ENCODE measurements at places on chromosomes 6 and 20. TPM values are rescaled to one million over a fixed set of nuclear protein-coding genes. Genes with fewer than 3 reads are reported as not detected.

The NOX3 gene
- total RNA-seq: not detected

GRCh38 chr6:16498957-16499356, 260.6 kb downstream of the GMPR start:
- no peak for DNase-seq

- no peak for DNase-seq
These were observed 26.5 kb downstream of the HIVEP2 start for GRCh38 chr6:142918339-142919042.

- peak; percentile 77 for DNase-seq
These were observed 94.8 kb upstream of the SCAF8 start for GRCh38 chr6:154638369-154638768.

DNA sequence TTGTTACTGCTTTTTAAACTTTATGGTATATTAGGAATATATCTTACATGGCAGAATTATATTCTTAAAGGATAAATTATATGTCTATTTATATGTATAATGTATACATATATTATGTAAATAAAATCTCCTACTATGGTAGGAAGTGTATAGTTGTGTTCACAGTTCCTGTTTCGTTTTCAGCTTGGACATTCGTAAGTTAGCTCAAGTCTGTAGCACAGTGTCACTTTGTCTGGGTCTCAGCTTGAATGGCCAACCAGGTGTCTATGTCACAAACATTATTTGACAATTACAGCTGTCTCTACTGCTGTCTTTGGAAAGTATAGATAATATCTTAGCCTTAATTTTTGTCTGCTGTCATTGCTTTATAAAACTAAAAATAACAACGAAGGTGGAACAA, 303.9 kb downstream of the CDKAL1 start:
- no peak for DNase-seq

The DNMT3B gene
- total RNA-seq: 3.7 TPM

DNA sequence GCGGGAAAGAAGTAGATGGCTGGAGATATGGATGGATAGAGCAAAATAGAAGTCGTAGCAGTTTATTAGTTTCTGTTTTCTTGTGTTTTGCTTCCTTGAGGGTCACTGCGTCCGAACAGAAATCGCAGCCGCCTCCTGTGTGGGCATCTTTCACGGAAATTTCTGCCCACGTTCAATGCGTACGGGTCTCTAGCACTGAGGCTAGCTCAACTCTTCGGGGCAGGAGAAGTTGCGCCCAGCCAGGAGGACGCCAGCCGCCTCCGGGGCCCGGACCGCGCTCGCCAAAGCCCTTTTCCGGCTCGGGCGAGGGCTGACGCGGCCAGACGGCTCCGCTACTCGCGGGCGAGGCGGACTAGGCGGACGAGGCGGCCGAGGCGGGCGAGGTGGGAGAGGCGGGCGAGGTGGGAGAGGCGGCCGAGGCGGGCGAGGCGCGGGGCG, 814 bp downstream of the TFAP2B start:
- peak; percentile 57 for DNase-seq

DNA sequence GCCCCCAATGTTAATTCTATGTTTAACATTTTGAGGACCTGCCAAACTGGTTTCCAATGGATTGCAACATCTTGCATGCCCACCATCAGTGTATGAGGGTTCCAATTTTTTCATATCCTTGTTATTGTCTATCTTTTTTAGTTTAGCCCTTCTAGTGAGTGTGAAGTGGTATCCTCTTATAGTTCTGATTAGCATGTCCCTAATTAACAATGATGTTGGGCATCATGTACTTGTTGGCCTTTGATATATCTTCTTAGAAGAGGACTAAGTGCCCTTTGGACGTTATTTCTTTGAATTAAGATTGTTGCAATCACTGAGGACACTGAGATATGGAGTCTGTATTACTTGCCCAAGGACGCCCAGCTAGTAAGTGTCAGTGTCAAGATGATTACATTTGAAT, 22.3 kb downstream of the GCNT2 start:
- DNase-seq: no peak

GRCh38 chr6:160039441-160039840, 70.6 kb downstream of the IGF2R start:
- no peak for DNase-seq

- no peak for DNase-seq
These were observed 53.8 kb upstream of the CD83 start for GRCh38 chr6:14063756-14064155.

The BHLHE23 gene
- total RNA-seq: not detected

GRCh38 chr20:25695532-25696370, 902 bp downstream of the ZNF337 start:
- peak; percentile 9 for DNase-seq

The BTBD9 gene
- 6.1 TPM for total RNA-seq

GRCh38 chr6:31943742-31944141, 2.2 kb upstream of the CFB start:
- DNase-seq: no peak

- no peak for DNase-seq
These were observed 22.8 kb upstream of the CCN6 start for GRCh38 chr6:112030961-112031660.

GRCh38 chr20:11377761-11378160, 539.9 kb upstream of the BTBD3 start:
- no peak for DNase-seq

- no peak for DNase-seq
These were observed 302.1 kb upstream of the SYNCRIP start for GRCh38 chr6:85944776-85945175.

DNA sequence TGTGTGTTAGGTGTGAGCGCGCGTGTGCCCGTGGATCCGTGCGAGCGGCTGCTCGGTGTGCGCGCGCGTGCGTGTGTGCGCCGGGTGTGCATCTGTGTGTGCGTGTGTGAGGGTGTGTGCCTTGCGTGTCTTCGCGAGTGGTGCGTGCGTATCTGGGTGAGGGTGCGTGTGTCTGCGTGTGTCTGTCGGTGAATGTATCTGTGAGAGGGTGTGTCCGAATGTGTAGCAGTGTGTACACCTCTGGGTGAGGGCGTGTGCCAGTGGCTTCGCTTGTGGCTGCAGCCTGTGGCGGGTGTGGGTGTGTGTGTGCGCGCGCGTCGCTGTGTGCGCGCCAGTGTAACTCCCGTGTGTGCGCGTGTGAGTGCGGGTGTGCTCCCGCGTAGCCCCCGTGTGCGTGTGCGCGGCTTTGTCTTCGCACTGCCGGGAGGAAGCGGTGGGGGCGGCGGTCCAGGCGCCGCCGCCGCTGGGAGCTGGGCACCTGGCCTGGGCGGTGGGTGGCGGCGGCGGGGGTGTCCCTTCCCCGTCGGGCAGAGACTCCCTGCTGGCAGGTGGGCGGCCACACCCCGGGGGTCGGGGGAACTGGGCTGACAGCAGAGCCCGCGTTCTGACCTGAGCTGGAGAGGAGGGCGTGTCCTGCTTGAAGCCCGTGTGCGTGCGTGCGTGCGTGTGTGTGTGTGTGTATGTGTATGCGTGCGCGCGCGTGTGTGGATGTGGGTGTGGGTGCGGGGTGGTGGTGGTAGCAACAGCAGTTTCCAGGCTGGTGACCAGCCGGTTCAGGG, 61.3 kb upstream of the EPB41L1 start:
- peak; percentile 36 for DNase-seq

The KIF25 gene
- not detected for total RNA-seq

The FRK gene
- 0.57 TPM for total RNA-seq

The POPDC3 gene
- 33.3 TPM for total RNA-seq

GRCh38 chr6:156016186-156016976, 560.7 kb upstream of the NOX3 start:
- no peak for DNase-seq

GRCh38 chr6:150204705-150205472, 62.0 kb downstream of the PPP1R14C start:
- no peak for DNase-seq

DNA sequence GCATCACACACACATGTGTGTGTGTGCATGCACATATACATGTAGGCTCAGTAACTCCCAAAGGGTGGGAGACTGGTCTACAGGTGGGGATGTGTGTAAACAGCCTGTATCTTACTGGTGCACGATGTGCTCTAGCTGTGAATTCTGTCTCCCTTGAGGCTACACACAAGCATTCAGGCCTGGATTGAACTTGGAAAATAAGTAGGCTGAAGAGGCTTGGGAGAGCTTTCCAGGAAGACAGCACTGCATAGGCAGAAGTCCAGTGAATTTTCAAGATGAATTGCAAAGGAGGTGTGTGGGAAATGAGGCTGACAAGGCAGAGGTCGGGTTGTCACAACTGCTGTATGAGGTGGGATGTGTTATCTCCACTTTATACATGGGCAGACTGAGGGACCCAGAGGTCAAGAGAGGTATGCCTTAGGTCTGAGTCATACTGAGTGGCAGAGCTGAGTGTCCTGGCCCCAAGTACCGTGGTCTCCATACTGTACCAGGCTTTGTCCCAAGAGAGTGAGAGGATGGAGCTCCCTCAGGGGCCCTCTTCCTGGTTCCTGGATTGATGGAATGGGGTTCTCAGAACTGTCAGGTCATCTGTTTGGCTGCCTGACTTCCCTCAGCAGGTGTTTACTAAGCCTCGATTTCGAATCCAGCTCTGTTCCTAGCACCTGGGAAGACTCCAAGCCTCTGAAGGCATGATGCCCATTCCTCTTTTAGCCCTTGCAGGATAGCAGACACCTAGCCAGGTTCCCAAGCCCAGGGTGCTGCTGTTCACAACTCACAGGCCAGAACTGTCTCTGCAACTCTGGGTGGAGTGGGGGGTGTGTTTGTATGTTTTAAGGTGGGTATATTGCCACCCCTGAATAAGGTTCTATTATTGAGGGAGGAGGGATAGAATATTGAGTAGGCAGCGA, 14.4 kb downstream of the SNPH start:
- no peak for DNase-seq

DNA sequence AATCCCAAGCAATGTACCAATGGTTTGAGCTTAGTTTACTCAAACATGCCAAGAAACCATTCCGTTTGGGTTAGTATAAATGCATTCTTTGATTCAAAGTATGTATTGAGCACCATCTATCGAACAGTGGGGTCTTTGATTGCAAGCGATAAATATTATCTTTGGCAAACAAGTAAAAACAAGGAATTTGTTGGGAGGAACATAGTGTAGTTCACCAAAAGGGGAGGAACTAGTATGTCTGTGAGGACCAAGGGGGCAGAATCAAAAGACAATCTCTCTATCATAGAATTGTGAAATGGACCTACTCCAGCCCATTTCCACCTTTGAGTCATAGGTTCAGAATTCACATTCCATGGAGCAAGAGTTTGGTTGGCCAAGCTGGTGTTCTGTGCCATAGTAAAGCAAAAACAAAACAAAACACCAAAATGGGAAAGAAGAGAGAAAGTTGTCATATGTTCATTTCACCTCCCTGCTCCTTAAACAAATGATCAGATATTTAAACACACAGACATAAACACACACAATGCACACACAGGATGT, 266.0 kb downstream of the TSHZ2 start:
- DNase-seq: no peak

The TBXT gene
- total RNA-seq: not detected

The EYS gene
- total RNA-seq: not detected

DNA sequence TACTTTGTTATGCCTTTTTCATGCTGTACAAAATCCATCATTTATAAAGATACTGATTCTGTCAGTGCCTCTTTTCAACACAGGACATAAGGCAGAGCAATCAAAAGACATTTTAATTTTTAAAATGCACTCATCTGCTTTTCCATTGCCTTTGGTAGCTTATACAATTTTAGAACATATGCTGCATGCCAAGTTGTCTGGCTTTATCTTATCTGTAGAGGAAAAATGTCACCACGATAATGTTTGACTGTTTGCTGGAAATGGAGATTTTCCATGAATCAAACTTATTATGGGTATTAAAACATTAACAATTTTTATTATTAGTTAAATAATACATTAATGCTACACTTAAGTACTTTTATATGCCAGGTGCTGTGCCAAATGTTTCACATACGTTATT, 50.5 kb downstream of the NKAIN2 start:
- DNase-seq: no peak

The HMGN4 gene
- total RNA-seq: 121 TPM

The KIF6 gene
- total RNA-seq: 0.11 TPM

- DNase-seq: no peak
These were observed 34.9 kb upstream of the FOXC1 start for GRCh38 chr6:1574890-1575209.

- DNase-seq: peak; percentile 65
These were observed 50.2 kb upstream of the HINT3 start for GRCh38 chr6:125906158-125906998.

The CCM2L gene
- total RNA-seq: 2.1 TPM

DNA sequence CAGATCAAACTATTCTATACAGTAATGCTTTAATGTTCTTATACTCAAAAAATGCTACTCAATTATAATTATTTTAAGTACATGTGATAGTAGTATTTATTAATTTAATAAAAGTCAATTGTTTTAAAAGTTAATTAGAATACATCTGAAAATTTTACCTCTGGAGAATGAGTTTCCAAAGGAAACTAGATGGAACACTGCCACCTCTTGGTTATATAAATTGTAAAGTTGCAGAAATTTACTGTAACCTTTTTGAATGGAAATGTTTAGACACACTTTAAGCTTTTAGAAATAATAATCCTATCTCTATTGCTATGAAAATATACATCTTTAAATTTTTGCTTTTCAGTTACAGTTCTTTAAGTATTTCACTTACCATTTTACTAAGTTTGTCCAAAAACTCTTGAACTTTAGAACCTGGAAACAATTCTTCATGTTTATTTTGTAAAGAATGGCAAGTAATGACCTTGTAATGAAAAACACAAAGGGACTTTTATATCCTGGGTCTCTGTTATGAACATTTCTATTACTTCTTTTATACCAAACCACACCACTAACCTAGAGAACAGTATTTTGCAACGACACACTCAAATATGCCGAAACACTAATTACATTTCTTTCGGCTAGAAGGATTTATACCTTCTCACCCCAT, 10.9 kb upstream of the BMP5 start:
- DNase-seq: no peak

DNA sequence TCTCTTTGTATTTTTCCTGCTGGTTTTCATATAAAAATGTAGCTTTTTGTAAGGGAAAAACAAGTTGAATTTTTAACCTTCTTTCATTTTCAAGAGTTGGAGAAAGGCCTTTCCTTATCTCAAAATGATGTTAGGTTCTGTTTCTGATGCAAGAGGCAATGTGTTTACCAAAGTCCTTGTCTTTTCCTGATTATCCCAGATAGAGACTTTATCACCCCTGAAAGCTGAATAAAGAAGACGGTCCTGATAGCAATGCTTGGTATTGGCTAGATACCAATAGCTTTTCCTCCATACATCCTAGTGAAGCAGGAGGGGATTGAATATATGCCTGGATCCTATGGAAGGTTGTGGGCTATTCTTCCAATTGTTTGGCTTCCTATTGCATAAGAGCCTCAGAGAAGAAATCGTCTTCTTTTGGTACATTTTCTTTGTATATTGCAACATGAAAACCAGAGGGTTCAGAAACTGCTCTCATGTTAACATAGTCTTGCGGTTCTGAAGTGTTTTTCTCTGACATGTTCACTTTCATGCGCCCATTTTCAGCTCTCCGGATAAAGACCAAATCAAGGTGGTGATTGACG, 5.5 kb downstream of the PNLDC1 start:
- no peak for DNase-seq

The ZNF391 gene
- 0.74 TPM for total RNA-seq

The TBX18 gene
- total RNA-seq: 8.2 TPM

The GLP1R gene
- total RNA-seq: not detected

GRCh38 chr6:150247803-150248202, 105.0 kb downstream of the PPP1R14C start:
- DNase-seq: no peak
